ENCODE measurements at places on chromosomes 12 and 14.
A peak's percentile ranks its signal among the peaks of the same experiment; 100 is the strongest.

DNA sequence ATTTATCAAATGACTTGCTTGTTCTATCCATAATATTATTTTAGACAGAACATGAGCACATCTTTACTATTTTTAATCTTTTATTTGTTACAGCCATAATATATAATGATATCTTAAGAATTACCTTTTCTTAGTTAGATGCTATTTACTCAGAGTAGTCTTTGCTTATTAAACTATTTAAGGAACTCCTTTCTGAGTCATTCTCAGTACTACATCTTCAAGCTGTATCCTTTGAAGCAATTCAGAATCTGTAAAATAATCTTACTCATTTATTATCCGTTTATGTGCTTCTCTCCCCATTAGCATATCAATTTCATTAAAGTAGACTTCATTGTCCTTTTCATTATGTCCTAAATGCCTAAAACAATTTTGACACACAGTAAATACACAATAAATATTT is 240.4 kb upstream of the FAR2 start:
- no peak for DNase-seq

- no peak for DNase-seq
These were observed 152.2 kb downstream of the PDE3A start for GRCh38 chr12:20520532-20520931.

GRCh38 chr14:59120921-59121320 is 67.5 kb upstream of the DAAM1 start:
- DNase-seq: no peak

GRCh38 chr14:22882529-22883172 is 371 bp upstream of the REM2 start:
- no peak for DNase-seq

GRCh38 chr12:89877671-89878070 is 169.0 kb upstream of the ATP2B1 start:
- no peak for DNase-seq

DNA sequence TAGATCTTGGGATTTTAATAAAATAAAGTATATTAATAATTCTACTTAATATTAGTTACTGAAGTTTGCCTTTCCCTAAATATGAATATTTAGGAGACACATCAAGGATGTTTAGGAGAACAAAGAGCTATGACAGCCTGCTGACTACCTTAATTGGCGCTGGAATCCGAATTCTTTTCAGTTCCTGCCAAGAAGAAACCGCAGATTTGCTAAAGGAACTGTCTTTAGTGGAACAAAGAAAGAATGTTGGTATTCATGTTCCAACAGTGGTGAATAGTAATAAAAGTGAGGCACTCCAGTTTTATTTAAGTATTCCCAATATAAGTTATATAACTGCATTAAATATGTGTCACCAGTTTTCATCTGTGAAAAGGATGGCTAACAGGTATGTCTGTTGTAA is 54.5 kb downstream of the MIS18BP1 start:
- DNase-seq: no peak

DNA sequence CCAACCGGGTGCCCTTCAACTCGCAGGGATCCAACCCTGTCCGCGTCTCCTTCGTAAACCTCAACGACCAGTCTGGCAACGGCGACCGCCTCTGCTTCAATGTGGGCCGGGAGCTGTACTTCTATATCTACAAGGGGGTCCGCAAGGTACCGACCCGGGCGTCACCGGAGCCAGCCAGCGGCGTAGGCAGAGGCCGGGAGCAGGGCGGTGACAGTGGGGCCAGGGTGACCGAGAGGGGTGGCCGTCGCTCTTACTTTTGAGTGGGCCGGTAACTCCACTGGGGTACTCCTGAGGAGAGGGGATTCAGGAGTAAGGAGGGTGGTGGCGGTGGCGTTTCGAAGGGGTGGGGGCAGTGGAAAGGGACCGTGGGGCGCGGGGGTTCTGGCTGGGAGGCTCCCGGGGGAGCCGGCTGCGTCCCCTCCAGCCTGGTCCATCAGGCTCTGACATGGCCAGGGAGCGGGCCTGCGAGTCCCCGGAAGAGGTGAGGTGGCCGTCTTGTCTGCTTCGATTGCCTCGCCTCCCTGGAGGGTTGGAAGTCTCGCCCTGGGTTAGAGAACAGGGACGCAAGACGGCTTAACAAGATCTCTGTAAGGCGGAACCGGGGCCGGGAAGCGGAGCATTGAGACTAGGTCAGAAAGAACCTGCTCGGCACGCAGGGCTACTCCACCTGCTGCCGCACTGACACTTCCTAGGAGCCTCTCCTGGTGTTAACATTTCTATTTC is 491 bp downstream of the WDR20 start:
- no peak for DNase-seq

- no peak for DNase-seq
These were observed 1.9 kb downstream of the TMEM253 start for GRCh38 chr14:21102521-21103410.

DNA sequence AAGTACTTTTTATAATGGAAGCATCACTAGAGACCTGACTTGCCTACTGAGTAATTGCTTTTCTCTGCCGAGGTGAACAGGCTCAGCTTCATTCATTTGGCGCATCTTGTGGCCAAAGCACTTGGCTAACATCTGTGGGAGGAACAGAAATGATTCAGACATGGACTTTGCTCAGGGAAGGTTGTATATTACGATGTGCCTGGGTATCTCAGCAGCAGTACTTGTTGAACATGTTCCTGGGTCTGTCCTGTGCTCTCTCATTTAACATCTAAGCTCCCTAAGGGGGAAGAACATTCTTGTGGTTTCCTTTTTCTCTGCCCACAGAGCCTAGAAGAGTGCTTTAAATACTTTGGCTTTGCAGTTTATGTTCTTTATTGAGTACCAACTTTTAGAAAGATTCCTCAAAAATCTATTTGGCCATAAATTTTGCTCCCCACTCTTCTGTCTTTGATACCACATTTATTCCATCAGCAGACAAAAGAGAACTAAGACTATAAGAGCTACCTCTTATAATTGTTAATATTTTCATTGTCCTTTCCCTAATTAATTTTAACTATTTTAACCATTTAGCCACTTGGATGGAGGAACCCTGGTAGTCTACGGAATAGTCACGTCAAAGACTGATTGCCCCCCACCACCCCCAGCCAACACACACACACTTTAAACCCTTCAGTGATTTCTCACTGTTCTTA is 101.2 kb upstream of the EGLN3 start:
- DNase-seq: no peak

DNA sequence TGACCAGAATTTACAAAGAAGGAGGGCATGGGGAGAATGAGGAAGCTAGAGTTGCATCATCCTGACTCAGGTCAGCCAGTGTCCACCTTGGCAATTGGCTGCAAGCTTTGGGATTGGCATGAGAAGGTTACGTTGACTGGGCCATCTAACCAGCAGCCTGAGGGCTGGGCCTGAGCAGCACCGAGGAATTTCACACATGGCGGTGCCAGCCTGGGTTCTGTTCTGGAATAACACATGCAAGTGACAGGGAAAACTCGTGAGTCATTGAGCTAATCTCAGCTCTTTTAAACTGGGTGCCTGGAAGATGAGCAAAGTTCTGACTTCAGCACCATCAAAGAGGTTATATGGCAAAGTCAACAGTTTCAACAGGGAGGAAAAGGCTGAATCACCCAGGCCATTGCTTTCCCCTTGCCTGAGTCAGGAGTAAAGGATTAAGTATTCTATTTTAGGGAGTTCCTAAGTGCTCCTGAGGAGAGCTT is 543.2 kb upstream of the TBX3 start:
- peak; percentile 67 for DNase-seq

DNA sequence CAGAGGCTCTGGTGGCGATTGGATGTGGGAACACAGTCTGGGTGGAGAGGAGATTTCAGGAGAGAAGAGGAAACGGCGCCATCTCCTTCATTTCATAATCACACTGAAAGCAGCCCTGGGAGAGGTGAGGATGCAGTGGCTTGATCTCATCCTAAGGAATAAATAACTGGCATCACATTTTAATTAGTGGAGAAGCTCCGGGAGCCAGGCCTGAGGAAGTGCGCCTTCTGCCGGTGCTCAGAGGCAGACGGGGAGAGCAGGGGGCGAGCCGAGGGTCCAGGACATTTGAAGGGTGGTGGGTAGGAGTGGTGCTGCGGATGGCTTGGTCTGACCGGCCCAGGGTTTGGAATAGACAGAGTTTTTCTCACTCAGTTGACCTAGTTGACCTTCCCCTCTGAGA is 265.0 kb downstream of the CACNA1C start:
- no peak for DNase-seq

DNA sequence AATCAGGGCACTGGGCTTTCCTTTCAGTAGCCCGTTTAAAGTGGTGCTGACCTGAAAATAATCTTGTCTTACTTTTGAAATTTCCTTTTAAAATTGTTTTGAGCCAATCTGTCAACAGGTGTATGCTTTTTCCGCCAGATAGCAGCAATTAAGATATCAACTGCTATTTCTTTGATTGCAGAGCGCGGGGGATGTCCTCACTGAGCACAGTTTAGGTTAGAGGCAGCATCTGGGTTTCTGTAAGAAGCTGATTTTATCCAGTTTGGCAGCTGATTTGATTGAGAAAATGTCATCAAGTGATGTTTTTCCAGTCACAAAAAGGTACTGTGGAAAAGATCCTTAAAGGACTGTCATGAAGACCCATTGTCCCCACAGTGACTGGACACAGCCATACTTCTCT is 371.8 kb downstream of the ADAMTS20 start:
- DNase-seq: no peak

DNA sequence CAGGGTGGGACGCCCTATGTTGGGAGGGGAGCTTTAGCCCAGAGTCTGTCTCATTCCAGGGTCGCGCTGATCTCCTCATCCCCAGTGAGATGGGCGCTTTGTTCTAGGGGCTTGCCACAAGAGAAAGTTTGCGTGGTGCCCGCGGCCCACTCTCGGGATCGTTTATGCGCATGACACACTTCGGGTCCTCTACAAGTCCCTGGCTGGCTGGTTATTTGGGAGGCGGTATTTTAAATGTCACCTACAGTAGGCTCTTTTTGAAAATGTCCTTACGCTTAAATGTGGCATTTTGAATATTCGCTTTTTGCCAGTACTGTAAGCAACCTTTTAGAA is 541 bp downstream of the GOLT1B start:
- DNase-seq: no peak
